ENCODE measurements at places on chromosomes 5 and 9.

GRCh38 chr5:91486638-91487037 lies 103.5 kb upstream of the ARRDC3 start:
- peak; percentile 35 for DNase-seq

DNA sequence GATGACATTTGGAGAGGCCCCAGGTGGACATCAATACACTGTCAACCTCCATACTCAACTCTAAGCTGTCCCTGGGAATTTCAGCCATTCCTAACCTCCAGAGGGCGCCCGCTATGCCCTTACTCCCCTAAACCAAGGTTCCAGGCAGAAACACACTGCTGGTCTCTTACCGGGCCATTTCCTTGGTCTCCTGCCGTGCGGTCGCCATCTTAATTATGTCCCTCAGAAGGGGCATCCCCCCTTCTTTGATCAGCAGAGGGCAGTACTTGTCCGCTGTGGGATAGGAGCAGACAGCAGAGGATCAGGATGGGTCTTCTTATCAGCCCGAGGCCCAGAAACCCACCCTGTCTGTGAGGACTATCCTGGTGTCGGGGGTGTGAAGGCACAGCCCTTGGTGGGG lies 9.3 kb upstream of the ZDHHC12 start:
- peak; percentile 86 for DNase-seq

DNA sequence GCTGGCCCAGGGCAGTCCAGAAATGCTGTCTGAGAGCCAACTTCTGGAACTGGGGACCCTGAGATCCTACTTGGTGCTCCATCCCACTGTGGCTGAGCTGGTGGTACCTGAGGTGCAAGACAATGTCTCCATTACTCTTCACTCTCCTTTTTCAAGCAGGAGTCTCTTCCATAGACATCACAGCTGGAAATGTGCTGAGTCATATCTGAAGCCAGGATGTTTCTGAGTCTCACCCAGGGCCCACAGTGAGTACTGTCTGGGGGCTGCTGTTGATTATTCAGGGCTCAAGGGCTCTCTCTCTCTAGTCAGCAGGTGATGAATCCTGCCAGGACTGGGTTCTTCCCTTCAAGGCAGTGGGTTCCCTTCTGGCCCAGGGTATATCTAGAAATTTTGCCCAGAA lies 145.2 kb upstream of the TAS2R1 start:
- DNase-seq, result peak; percentile 76

- DNase-seq, result peak; percentile 17
Observed at GRCh38 chr5:114360816-114361723, 800 bp upstream of the KCNN2 start.

DNA sequence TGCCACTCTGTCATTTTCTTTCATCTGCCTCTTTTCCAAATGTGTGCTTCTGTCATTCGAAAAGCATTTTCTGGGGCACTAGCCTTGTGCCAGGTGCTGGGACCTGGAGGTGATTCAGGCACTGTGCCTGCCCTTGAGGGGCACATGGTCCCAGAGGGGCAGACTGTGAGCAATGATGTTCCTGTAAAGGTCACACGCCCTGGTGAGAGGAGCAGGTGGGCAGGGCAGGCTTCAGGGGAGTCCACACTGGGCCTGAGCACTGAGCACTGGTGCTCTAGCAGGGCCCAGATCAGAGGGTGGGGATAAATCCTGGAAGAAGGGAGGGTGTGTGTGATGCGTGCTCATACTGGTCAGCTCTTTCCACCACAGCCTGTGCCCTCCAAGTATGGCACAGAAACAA lies 77.8 kb downstream of the COL15A1 start:
- no peak for DNase-seq

Measured in fibroblast of skin of right biceps (primary cell).